ENCODE measurements at places on chromosomes 3 and 15. TPM values are rescaled to one million over a fixed set of nuclear protein-coding genes. Genes with fewer than 3 reads are reported as not detected.

- DNase-seq: no peak
Measured at GRCh38 chr3:8187996-8188395, 313.6 kb upstream of the LMCD1 start.

DNA sequence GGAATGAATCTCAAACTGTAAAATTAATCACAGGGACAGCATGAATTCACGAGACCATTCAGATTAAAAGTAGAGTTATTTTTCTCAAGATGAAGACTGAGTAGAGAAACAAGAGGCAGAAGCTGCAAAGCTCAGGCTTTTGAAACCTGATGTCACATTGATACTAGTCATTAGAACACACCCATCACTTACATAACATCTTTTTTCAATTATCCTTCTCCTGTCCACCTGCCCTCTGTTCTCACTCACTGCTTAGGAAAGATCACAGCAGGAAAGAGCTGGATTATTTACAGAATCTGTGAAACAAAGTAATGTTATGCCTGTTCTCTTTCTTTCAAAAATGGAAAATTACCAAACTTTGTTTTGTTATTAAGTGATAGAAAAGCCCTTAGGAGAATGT is 72.0 kb upstream of the CDAN1 start:
- DNase-seq: no peak

NR2C2 gene
- 29.9 TPM for total RNA-seq

BBX gene
- 60.5 TPM for total RNA-seq

IL17RD gene
- 5.4 TPM for total RNA-seq

All from heart left ventricle (tissue), 16 donors.